GM12878 (cell line): ENCODE measurements at places on chromosomes 1 and 21. TPM values are rescaled to one million over a fixed set of nuclear protein-coding genes. Genes with fewer than 3 reads are reported as not detected.

Gene FASLG
- 0.10 and 0.21 TPM in 2 replicates for total RNA-seq

Gene UBE4B
- total RNA-seq = 29.7 and 32.6 TPM in 2 replicates

Gene A3GALT2
- total RNA-seq = not detected in 2 replicates

Gene BACE2
- 0.08 and 0.18 TPM in 2 replicates for total RNA-seq

Gene HFM1
- not detected in 2 replicates for total RNA-seq

Gene DCDC2B
- 0.13 and 0.15 TPM in 2 replicates for total RNA-seq

Gene PLEKHN1
- 0.26 and 0.43 TPM in 2 replicates for total RNA-seq

- no peak overlapping the region for H3K4me3 ChIP-seq
- no peaks in the 10 kb centered on the region for H3K36me3 ChIP-seq
- peaks cover 4% of the 10 kb centered on the region for H3K4me1 ChIP-seq
- 0 out of 2 replicates have a peak, but pooled peaks cover 5% of the 10 kb centered on the region for H3K27me3 ChIP-seq
These were observed 95.7 kb downstream of the RHOU start for GRCh38 chr1:228830954-228831481.

DNA sequence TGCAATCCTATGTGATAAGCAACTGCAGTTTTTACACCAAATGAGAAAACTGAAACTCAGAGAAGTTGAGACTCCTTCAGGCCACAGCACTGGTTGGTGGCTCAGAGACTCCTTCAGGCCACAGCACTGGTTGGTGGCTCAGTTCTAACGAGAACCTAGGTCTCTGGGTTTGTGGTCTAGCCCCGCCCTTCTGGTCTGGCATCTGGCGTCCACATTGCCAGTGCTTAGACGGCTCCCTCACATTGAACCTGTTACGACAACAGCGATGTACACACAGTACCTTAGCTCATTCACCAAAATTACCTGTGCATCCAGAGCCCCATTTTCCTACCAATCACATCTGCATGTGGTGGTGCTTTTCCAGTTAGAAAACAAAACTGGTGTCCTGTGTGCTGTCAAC is 66.1 kb downstream of the NID1 start:
- peak overlapping the region; percentile 97 for H3K27ac ChIP-seq
- peak overlapping the region; percentile 45; the same call in 1 of the 2 replicates for H3K4me3 ChIP-seq
- no peaks in the 10 kb centered on the region for H3K36me3 ChIP-seq
- H3K27me3 ChIP-seq = no peaks in the 10 kb centered on the region
- peak; percentile 74 for DNase-seq
- H3K4me1 ChIP-seq = peaks cover 58% of the 10 kb centered on the region

DNA sequence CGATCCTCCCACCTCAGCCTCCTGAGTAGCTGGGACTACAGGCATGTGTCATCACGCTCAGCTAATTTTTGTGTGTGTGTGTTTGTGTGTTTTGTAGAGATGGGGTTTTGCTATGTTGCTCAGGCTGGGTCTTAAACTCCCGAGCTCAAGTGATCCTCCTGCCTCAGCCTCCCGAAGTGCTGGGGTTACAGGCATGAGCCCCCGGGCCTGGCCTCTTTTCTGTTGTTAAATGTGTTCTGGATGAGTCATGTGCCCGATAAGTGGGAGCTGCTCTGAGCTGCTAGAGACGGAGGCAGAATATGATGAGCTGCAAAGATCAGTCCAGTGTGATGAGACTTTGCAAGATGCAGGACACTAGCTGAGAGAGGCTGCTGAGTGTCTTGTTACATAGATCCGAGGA is 75.5 kb downstream of the VPS13D start:
- H3K36me3 ChIP-seq = peaks cover 15% of the 10 kb centered on the region; the same call in 1 of the 2 replicates
- H3K4me3 ChIP-seq = no peak overlapping the region
- no peaks in the 10 kb centered on the region for H3K4me1 ChIP-seq
- no peaks in the 10 kb centered on the region for H3K27me3 ChIP-seq
- H3K27ac ChIP-seq = no peak overlapping the region
